ENCODE measurements at places on chromosomes 12 and 14.

GRCh38 chr12:70255311-70255710, 12.1 kb downstream of the CNOT2 start:
- DNase-seq = no peak

GRCh38 chr12:113445544-113446171, 23.5 kb downstream of the SDSL start:
- no peak for DNase-seq

DNA sequence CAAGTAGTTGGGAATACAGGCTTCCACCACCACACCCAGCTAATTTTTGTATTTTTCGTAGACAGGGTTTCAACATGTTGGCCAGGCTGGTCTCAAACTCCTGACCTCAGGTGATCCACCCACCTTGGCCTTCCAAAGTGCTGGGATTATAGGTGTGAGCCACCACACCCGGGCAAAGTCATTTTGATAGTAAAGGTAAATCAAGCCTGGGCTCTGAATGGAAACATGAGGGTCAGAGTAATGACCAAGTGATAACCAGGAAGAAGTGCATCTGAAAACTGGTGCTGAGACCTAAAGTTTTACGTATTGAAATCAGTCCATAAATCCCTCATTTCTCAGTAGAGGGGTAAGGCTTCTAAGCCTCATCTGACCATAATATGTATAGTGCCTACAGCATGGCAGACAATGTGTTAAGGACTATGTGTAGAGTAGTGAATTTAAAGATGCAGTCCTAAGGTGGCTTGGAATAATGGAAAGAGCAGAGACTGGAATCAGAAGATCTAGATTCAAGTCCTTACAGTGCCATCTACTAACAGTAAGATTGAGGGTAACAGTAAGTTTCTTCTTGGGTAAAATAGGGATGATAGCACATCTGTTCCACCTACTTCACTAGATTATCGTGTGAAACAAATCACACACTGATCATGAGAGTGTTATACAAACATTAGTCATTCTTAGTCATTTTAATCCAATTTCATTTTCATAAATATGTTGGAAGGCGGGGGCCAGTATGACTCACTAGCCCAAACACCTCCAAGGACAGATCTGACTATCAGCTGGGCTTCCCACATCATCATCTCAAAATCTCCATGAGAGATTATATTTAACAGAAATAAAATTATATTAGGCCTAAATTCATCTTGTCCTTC, 11.2 kb downstream of the MAP4K5 start:
- DNase-seq = no peak

DNA sequence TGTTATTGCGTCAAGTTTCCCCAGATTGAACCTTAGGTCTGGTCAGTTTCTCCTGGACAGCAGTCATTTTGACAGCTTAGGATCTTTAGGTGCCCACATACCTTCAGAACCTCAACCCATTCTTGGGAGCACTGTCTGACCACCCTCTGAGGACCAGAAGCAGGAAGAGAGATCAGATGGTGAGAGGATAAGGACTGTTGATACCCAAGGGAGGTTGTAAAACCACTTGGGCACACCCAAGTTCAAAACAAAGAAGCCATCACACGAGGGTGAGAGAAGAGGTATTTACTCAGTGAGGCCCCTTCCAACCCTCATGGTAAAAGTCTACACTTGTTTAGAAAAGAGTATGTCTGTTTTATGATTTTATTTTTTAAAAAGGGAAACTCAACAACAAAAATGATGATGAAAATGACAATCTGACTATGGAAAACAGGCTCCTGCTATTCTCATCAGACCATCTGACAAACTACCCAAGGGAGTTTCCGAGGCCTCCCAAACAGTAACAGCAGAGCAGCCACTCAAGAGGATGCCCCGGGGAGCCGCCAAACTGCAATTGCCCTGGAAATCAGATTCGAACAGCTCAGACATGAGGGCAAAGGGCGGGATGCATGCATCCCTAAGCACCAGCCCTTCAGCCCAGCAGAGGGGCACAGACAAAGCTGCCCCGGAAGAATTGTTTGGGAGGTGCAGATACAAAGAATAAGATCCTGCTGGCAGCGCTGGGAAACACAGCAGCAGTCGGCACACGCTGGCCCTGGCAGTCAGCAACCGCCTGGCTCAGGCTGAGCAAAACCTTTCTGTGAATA, 162.6 kb upstream of the PLEKHG7 start:
- peak; percentile 41 for DNase-seq

DNA sequence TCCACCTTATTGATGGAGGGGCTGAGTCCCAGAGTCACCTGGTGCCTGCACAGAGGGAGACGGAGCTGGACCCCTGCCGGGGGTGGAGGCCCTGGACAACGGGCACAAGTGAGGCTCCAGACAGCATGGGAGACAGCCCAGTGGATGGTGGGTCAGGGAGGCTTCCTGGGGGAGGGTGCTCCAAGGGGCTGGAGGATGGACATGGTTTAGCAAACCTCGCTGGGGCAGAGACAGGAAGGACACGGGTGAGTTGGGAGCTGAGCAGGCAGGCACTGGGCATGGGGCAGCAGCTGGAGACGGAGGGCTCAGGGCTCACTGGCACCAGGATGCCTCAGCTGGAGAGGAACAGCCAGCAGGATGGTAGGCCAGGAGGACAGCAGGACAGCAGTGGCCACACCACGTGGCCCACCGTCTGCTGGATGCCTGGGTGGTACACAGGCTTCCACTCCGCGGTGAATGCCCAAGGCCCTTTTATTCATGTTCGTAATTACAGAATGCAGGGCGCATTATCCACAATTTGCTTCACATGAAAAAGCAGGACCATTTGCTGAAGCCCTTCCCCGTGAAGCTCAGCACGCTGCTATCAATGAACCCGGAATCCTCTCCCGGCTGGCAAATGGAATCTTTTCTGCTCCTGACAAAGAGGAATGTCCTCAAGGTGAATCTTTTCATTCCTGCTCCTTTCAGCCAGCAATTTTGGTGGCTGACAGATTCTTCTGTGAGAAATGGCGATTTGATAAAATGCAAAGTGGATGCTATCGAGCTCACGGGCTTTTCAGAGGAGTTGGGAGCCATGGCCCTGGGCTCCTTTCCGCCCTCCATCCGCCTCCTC, 138.1 kb upstream of the C14orf180 start:
- peak; percentile 16 for DNase-seq

- DNase-seq = no peak
Measured at GRCh38 chr12:94264736-94265485, 116.5 kb downstream of the PLXNC1 start.

- DNase-seq = no peak
Measured at GRCh38 chr14:65926935-65927700, 514.6 kb downstream of the FUT8 start.

GRCh38 chr14:102131741-102132140, 8.0 kb upstream of the WDR20 start:
- DNase-seq = no peak
